ENCODE measurements at places on chromosomes 5 and 9. TPM values are rescaled to one million over a fixed set of nuclear protein-coding genes. Genes with fewer than 3 reads are reported as not detected.

The PCDHA4 gene
- total RNA-seq: 1.5 TPM

The ZCCHC7 gene
- 12.4 TPM for total RNA-seq

The FAM78A gene
- total RNA-seq: 0.31 TPM

The MARCHF6 gene
- total RNA-seq: 68.9 TPM

The ABLIM3 gene
- 21.7 TPM for total RNA-seq

The PCDHGA6 gene
- 0.24 TPM for total RNA-seq

The CDX1 gene
- not detected for total RNA-seq

The PAPPA gene
- 30.6 TPM for total RNA-seq

The RNF183 gene
- total RNA-seq: not detected

The MORN5 gene
- total RNA-seq: not detected

The FAM221B gene
- not detected for total RNA-seq

The SPATA31A3 gene
- total RNA-seq: not detected

The UBLCP1 gene
- total RNA-seq: 33.6 TPM

The BARHL1 gene
- total RNA-seq: not detected

The NR2F1-AS1 gene
- total RNA-seq: 4.0 TPM

Measured in A549 treated with Mapracorat at 1 μM for 4 hours (cell line).